ENCODE measurements at places on chromosomes 16 and 17.

DNA sequence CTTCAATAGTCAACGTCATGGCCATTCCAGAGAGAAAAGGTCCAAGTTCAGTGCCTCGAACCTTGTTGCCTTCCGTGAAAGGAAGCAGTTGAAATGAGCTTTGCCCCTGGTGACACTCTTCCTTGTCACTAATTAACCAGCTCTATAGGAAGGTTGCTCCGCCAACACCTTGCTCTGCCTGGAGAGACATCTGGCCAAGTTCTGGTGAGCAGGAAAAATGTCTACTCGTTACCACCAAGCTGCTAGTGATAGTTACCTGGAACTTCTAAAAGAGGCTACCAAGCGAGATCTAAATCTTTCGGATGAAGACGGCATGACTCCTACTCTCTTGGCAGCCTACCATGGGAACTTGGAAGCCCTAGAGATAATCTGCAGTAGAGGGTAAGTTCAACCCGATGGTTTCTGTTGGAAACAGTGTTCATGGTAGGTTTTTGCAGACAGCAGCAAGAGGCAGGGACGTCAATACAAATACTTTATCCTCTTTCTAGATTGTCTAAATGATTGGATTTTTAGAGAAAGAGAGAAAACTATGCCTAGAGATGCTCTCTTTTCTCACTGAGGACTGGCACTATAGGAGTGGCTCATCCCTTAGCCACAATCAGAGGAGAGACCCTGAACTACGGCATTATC lies at the start of gene ANKS4B:
ANKS4B (plus strand) TSS at position 179 of the 630 bp plus-strand sequence; CDS start at position 218, 39 bp downstream.
- DNase-seq = no peak

GRCh38 chr16:30775131-30775391 lies 11.9 kb downstream of the ZNF629 start:
- no peak for DNase-seq

- no peak for DNase-seq
These were observed 110.3 kb downstream of the BANP start for GRCh38 chr16:88061346-88062110.

DNA sequence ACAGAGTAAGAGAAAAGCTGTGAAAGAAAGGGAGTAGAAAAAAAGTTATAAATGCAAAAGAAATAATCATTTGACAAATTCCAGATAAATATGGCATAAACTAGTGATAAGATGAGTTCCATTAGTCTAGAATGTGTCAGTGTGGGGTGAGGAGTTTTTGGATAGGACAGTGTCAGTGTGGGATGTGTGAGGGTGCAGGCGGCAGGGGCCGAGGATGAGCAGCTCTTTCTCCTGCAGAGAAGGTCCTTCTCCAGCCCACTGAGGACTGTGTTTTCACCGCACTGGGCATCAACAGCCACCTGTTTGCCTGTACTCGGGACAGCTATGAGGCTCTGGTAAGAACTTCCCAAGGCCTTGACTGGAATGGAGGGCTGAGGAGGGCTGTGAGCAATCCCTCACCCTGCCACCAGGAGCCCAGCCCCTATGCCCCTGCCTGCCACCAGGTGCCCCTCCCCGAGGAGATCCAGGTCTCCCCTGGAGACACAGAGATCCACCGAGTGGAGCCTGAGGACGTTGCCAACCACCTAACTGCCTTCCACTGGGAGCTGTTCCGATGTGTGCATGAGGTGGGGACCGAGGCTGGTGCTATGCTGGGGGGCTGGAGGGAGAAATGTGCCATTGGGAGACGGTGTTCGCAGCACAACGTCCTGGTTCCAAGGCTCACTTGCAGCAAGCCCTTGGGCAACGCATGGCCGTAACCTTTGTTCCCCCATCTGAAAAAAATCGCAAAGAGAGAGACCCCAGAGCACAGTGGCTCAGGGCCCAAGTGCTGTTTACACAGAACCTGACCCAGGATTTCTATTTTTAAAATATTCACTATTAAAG lies 13.1 kb downstream of the RAPGEFL1 start:
- no peak for DNase-seq

All from D721Med (cell line).